Stimulated activated naive CD8-positive, alpha-beta T cell treated with anti-CD3 and anti-CD28 coated beads, Interleukin-15, Interleukin-2, amounts not matched to agents 100 U/mL and 50 U/mL, for 24 hours (primary cell): ENCODE measurements at places on chromosomes 2 and 18.

- DNase-seq = no peak
These were observed 21.0 kb downstream of the MROH2A start for GRCh38 chr2:233799087-233799665.

GRCh38 chr2:10223932-10224720 is 78.6 kb upstream of the HPCAL1 start:
- DNase-seq = no peak

DNA sequence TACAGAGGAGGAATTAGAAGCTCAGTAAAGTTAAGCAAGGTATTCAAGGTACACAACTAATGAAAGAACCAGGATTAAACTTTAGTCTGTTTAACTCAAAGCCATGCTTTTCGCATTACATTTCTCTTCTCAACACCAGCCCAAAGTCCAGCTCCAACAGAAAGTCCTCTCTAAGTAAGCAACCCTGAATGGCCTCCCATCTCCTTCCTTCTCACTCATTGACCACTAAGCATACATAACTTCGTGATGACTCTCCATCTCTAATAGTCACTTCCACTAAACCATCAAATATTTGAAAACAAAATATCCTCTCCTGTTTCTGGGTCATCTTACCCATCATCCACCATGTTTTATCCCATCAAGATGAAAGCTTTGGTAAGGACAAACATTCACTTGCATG is 219.8 kb downstream of the RAD51AP2 start:
- DNase-seq = no peak

GRCh38 chr2:200490001-200490400 is 19.9 kb downstream of the KCTD18 start:
- DNase-seq = no peak

DNA sequence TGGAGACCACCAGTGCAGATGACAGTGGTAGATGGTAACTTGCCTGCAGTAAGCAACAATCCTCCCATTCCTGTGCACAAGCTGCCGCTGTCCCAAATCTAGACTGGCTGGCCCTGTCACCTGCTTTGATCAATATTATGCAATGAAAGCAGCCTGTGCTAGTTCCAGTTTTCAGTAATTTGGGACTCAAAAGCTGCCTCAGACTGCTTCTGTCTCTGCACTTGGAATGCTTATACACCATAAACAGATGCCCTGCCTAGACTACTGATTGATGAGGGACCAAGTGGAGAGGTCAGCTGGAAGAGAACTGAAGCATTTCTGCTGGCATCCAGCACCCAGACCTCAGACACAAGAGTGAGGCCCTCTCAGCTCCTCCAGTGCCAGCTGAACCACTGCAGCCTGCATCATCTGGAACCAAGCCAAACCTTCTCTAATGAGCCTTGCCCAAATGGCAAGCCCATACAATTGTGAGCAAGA is 24.9 kb downstream of the CCBE1 start:
- DNase-seq = no peak

DNA sequence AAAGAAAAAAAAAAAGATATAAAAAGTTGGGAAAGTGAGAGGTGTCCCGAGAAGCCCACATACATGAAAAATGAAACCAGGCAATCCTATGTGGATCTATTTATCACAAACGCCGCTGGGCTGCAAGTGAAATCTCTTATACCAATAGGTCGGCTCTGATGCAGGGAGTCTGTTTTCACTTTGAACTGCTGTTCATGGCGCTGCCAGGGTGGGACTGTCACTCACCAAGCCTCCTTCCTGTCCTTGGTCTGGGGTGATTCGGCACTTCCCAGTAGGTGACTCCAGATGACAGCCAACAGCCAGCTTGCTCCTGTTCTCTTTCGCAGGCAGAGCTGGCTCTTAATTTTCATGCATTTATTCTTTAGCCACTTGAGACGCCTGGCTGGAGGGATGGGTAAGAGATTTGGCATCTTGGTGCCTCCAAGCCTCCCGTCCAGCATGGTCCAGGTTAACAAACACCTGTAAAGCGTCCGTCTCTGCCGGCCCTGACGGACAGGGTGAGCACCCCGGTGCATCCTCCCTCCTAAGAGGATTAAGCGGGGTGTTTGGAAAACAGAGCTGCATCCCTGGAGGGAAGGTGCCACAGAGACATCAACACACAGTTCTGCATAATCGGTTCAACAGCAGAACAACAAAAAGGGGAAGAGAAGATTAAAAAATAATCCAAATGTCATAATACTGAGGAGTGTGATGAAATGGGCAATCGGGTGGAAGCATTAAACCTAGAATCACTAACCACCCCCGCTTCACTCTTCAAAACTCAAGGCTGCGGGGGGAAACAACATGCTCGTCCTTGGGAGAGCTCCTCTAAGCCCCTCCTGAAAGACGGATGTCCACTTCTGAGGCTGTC is 58.7 kb downstream of the STEAP3 start:
- DNase-seq = no peak

DNA sequence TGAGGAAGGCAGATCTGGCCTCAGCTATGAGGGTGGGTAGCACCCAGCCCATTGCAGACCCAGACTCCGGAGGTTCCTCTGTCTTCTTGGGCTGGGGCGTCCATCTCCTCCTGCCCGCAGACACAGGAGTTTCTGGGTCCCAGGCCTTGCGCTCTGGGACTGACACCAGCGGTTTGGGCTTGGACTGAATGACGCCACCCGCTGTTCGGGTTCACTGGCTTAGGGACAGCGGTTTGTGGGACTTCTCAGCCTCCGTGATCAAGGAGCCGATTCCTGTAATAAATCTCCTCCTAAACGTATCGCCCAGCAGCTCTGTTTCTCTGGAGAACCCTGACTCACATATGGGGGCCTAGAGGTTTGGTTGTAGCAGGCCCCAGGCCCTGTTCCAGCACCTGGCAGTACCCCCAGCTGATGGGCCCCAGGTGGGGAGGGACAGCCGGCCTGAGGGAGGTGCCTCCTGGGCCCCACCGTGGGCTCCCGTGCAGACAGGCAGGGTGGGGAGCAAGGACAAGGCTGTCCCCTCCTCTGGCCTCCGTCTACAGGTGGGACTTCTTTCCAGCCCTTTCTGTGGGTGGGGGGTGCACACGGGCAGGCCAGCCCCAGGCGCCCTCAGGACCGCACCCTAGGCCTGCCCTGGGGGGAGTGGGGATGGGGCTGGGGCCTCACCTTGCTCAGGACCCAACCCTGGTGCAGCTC is 4.5 kb upstream of the AQP12A start:
- DNase-seq = no peak

DNA sequence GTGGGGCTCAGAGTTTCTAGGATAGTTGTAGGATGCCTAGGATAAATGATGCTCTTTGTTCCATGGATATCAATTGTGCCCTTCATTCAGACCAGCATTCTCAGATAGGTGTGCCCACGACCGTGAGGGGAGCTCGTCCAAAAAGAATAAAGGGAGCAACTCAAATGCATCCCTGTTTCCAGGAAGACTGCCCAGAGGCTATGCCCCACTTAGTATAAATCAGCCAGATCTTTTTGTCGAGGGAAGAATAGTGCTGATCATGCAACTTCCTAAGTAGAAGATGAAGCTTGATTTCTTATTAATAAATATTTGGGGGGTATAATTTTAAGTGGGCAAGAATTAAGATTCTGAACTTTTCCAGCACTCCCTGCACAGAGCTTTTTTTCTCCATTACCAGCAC is 450.2 kb downstream of the ARHGAP15 start:
- no peak for DNase-seq
